Stimulated activated CD4-positive, alpha-beta T cell treated with anti-CD3 and anti-CD28 coated beads, Interleukin-1b, Interleukin-23, amount 100 ng/mL, for 48 hours (primary cell): ENCODE measurements at places on chromosomes 11 and 22.

DNA sequence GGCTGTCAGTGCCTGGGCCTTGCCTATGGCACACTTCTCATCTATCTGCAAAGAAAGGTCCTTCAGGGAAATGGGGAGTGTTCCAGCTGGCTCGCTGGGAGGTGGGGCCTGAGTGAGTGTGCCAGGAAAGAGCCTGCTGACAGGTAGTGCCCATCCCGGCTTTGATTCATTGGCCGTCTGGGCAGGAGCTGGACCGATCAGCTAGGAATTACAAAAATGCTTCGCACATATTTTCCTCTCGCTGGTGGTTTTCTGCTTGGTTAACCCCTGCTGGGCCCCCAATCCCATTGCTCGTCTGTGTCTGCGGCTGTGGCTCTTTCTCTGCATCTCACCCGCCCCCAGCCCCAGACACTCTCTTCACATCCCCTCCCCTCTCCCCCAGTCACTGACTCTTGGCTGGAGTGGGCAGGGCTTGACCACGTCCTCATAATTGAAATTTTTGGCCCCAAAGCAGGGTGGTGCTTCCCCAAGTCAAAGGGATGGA is 10.8 kb downstream of the LIF start:
- DNase-seq: no peak

DNA sequence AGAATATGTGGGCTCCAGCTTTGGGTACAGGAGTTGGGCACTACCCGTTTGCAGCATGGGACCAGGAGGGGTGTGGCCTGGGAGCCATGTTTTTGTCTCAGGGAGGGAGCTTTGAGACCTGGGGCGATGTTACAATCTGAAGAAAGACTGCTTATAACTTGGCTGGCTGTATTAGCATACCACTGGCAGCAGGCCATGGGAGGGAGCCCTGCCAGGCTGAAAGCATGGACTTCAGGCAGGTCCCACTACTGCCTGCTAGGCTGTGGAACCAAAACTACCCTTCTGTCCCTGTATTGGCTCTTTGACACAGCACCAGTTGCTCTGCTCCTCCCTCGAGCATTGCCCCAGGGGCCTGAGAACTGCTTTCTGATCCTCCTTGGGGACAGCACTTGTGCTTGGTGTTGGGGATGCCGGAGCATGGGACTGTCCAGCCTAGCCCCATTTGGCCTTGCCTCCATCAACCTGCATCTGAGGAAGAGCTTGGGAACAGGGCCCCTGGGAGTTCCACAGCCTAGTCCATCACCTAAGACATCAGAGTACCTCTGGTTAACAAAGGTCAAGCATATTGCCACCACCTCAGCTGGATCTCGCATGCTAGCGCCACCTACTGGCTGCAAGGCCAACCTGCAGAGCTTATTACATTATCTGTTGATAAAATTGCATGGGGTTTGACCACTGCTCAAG is 217.4 kb downstream of the SBF2 start:
- peak; percentile 13 for DNase-seq

- DNase-seq: no peak
These were observed 57.8 kb upstream of the MN1 start for GRCh38 chr22:27859336-27859735.

DNA sequence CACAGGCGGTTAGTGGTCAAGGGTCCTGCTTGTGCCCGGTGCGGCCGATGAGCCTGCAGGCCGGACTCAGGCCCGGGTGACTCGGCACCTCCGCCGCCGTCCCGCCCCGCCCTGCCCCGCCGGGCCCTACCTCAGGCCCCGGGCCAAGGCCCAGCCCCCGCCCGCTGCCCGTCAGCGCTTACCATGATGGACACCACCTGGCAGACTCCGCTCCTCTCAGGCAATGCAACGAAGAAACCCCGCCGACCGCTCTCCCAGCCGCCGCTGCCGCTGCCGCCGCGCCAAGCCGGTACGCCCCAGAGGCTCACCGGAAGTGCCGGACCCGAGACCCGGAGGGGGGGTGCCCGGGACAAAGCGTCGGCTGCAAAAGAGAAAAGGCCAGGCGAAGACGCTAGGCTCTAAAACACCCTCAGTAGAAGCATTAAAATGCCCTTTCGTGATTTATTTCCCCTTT is at the start of gene UFD1:
Gene UFD1, minus strand, starts transcription at position 293 of the 454 bp plus-strand sequence. Its CDS starts 108 bp downstream, at position 185.
- DNase-seq: peak; percentile 84

GRCh38 chr22:35593891-35594470 is 23.1 kb downstream of the MB start:
- no peak for DNase-seq

DNA sequence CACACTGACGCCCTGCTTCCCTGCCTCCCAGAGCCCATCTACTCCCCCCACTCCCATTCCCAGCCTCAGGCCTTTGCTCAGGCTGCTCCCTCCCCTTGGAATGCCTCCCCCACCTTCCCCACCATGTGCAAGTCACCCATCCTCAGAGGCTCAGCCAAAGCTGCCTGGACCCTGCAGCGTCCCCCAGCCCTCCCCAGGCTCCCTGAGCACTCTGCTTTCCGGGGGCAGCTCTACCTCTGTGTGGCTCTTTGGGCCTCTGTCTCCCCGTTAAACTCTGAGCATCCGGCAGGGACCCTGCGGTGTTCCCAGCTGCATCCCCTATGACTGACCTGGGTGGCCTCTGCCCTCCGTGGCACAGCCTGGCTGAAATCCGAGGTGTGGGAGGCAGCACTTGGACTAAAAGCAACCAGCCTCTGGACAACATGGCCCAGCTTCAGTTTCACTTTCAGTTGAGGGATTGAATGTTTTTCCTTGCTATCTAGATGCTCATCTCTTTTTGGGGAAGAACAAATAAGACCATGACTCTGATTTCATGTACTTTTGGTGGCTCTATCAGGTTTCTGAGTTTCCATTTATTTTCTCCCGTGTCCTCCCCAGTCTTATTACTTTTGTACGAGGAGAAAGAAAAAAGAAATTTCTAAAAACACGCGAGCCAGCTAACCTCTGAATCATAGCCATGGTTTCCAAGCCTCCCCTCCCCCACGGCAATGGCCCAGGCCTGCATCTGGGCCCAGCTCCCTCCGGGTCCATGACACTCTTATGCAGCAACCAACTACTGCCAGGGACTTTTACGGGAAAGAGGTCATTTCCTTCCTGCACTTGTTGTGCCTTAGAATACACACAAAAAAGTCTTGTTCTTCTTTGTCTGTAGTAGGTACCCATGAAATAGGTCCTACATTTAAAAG is 3.8 kb downstream of the APOL3 start:
- peak; percentile 78 for DNase-seq

- DNase-seq: no peak
These were observed 141.2 kb downstream of the RBFOX2 start for GRCh38 chr22:35887296-35887875.

GRCh38 chr11:9386086-9386485 is 1.6 kb downstream of the IPO7 start:
- no peak for DNase-seq

DNA sequence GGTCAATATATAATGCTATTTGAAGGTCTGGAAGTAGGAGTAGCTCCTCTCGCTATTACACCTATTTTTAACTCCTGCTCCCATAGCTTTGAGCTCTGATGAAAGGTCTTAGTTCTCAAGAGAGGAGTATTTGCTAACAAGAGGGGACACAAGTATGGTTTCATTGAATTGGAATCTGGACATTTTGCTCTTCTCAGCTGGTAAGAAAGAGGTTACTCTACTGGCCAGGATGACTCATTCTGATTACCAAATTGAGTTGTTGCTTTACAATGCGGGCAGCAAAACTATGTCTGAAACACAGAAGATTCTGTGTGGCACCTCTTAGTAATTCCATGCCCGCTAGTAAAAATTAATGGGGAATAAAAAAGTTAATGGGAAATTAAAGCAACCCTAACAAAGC is 63.6 kb upstream of the EP300 start:
- no peak for DNase-seq

DNA sequence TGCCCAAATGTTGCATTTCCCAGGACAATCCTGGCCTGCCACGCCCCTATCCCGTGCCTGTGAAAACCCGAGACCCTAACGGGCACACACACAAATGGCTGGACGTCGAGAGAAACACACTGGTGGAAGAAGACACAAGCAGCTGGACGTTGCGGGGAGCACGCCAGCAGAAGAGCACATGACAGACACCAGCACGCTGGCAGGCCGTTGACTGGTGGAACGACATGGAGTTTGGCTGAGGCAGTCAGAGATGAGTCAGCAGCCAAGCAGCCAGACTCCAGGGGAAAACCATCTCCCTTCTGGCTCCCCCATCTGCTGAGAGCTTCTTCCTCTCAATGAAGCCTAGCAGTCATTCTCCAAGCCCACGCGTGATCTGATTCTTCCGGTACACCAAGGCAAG is 606.7 kb upstream of the LRRC4C start:
- no peak for DNase-seq

DNA sequence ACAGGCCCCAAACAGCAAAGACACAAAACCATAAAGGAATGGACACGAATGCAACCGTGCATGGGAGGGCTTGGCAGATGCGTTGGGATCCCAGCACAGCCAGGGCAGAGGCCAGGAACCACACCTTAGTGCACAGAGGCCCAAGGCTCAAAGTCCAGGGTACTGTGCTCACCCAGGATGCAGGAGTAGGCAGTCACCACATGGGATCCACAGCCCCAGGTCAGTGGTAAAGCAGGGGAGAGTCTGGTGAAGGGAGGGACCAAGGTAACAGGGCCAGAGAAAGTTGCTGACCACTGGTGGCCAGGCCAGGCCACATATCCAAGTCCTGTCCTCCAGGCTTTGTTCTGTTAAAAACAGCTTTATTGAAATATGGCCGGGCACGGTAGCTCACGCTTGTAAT is 6.5 kb upstream of the CERK start:
- DNase-seq: no peak

DNA sequence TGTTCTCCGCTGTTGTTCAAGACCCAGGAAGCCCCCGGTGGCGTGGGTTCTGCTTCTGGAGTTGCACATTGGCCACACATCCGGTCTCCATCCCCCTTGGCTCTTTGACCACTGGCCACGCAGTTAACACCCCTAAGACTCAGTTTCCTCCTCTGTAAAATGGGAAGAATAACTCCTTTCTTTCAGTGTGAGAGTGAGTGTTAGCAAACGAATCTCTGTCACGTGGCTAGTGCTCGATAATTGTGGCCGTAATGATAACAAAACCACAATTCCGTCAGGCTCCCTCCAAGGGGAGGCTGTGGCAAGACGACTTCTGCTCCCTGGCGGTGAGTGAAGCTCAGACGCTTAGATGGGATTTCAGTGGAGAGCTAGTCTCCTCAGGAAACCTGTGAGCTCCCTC is 315.2 kb upstream of the B3GAT1 start:
- DNase-seq: no peak

DNA sequence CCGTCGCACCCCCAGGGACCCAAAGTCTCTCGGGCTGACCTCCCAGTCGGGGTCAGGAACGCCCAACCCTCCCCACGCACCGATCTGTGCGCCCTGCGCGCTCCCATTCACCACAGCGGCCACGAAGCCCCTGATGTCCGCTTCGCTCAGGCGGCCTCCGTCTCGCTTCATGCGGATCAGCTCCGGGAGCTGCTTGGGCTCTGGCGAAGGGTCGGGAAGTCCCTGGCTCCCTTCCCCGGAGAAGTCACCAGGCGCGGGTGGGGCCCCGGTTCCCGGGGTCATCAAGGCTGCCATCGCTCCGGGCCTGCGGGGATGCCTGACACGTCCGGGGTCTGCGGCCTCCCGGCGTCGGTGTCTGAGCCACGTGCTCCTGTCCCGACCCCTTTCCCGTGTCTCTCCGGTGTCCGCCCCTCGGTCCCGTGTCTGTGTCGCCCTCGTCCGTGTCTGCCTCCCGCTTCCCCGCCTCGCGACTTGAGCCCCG is 356 bp downstream of the TYMP start:
- DNase-seq: no peak

- no peak for DNase-seq
These were observed 16.2 kb downstream of the ARHGEF12 start for GRCh38 chr11:120352405-120352804.

- no peak for DNase-seq
These were observed 710 bp upstream of the THY1 start for GRCh38 chr11:119423509-119424254.

DNA sequence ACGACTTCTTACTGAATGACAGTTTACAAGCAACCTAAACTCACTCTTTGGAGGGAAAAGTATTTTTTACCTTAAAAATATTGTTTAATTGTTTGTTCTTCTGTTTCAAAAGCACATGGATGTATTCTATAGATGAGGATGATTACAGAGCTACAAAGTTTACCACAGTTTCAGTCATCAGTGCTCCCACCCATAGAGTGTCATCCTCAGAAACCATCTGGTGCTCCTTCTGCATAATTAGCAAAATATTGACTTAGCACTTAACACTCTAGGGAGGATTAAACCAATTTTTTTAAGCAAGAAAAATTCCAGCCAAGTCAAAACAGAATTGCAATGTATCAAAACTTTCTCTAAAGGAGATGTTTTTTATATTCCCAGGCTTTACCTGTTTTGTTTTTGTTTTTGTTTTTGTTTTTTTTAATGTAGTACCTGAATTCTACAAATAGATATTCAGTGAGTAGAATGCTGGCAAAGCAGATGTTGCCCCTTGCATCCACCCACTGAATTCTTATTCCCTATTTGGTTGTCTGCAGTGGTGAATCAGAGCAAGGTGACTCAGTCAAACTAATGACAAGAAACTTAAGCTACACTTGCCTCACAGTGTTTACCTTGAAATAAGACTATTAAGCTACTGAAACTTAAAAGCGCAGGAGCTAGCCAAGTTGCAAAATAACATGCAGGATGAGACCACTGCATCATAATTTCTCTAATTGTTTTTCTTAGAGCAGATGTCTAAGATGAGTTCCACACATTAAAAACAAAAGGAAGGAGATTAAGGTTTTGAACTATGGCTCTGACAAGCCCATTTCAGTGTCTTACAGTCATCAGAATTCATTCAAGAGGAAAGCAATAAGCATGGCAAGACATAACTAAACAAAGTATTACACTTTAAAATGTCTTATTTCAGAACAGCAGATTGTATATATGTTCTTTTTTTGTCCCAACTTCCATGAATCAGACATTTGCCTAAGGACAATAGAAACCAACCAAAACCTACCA is 155.1 kb upstream of the SOX6 start:
- DNase-seq: no peak

DNA sequence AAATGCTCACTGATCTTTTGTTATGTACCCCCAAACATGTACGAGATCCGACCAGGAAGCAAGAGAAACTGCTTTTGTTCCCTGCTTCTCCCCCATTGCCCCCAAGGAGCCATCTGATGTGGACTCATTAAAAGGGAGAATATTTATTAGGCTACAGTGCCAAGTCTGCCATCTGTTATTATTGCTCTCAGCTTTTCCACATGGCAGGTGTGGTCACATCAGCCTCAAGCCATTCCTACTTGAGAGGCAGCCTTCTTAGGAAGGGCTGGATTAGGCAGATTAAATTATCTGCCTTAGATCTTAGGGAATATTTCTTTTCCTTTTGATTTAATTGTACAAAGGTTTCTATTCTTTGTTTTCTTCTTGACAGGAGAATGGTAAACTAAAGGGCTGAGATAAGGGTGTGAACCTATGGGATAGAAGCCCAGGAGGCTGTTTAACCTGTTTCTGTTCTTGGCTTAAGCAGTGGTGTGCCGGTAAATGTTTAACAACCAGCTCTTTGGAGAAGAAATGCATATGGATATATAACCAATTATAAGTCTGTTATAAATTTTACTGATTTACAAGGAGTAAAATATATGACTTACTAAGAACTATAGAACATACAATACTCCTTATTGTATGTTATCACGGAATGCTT is 88.8 kb downstream of the PDHX start:
- DNase-seq: no peak

GRCh38 chr11:61116426-61117167 is 14.3 kb downstream of the CD5 start:
- no peak for DNase-seq
